ENCODE measurements at places on chromosomes 4 and X.

GRCh38 chr4:183105092-183105491 lies 6.0 kb downstream of the WWC2 start:
- DNase-seq, result no peak

GRCh38 chrX:128816919-128817318 lies 706.4 kb downstream of the SMARCA1 start:
- no peak for DNase-seq

DNA sequence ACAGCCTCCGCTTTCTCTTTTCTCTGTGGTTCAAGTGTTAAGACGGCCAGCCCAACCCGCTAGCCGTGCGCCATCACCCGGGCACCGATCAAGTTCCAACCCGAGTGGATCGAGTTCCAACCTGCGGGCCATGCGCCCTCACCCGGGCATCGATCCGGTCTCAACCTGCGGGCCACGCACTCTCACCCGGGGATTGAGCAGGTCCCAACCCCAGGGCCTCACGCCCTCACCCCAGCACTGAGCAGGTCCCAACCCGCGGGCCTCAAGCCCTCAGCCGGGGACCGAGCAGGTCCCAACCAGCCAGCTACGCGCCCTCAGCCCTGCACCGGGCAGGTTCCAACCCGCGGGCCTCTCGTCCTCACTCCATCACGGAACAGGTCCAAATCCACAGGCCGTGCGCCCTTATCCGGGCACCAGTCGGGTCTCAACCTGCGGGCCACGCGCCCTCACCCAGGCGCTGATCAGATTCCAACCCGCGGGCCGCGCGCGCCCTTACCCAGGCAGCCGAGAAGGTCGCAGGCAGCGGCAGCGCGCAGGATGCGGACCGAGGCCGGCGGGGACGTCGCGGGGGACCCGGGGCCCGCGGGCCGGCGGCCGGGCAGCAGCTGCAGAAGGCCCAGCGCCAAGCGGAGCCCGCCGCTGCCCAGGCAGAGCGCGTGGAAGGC lies 443 bp downstream of the GPR143 start:
- DNase-seq, result no peak

DNA sequence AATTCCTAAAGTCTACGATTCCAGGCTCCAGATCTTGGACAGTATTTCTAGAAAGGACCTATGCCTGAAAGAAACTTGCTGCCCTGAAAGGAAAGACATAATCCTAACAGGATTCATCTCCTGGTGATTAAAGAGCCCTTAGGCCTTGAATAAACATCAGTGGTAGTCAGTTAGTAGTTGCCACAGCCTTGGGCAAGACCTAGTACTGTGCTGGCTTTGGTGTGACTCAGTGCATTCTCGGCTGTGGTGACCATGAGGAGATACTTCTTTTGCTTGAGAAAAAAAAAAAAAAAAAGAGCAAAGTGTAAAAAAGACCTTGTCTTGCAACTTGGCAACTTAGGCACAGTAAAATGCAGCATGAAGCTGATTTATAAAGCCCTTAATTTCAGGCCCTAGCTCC lies 188.2 kb downstream of the DCAF12L2 start:
- DNase-seq, result no peak

DNA sequence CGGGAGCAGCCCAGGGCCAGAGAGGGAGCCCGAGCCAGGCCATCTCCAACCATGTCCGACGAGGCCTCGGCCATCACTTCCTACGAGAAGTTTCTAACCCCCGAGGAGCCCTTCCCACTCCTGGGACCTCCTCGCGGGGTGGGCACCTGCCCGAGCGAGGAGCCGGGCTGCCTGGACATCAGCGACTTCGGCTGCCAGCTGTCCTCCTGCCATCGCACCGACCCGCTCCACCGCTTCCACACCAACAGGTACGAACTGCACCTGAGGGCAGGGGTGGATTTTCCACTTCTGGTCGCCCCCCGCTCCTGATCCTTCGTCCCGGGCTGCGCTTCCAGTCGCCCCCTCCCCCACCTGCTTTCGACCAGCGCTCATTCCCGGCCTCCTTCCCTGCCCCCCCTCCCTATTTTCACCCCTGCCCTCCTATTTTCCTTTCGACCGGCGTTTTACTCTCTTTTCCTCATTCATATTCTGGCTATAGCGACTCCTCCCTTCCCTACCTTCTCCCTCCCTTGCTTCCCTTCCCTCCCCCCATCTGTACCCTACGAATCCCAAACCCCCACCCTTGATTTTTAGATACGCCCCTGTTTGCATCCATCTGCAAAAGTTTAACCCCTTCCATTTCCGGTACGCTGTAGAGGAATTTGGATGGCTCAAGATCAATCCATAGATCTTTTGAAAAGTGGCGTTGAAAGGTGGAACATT lies 633 bp downstream of the FAM199X start:
- no peak for DNase-seq

- DNase-seq, result no peak
These were observed 64.8 kb downstream of the NCAPG start for GRCh38 chr4:17875402-17876070.

- DNase-seq, result no peak
These were observed 144.9 kb downstream of the POLA1 start for GRCh38 chrX:24838629-24839028.

GRCh38 chr4:111464251-111465045 lies 680.8 kb upstream of the FAM241A start:
- no peak for DNase-seq

- DNase-seq, result no peak
These were observed 21.7 kb upstream of the CXCL8 start for GRCh38 chr4:73718375-73719373.

DNA sequence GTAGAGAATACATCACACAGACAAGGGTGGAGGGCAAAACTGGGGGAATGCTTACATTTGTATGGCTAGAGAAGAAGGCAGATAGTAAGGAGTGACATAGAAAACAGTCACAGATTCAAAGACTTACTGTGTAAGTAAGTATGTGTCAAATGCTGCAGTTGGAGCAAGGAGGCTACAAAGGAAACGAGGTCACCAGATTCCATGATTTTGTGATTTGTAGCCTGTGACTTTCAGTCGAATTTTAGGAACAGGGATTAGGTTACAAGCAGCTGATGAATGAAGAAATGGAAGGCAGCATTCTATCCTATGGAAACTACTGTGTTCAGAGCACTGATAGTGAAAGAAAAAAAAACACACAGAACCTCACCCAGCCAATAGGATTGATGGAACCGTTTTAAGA lies 407.9 kb downstream of the IL15 start:
- no peak for DNase-seq

- no peak for DNase-seq
These were observed 17.9 kb upstream of the NSUN7 start for GRCh38 chr4:40731792-40732245.

DNA sequence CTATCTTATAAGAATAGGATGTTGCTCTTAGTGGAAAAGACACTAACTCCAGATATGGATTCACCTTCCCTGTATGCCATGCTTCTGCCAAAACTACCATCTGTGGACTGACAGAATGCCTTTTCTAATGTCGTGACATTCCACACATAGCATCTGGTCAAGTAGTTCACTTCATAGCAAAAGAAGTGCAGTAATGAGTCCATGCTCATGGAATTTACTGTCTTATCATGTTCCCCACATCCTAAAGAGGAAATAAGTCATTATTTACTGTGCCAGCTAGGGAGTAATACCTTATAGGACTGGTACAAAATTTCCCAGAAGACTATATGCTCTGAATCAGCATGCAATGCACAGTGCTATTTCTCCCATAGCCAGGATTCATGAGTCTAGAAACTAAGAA lies 562.4 kb downstream of the TLL1 start:
- DNase-seq, result no peak

DNA sequence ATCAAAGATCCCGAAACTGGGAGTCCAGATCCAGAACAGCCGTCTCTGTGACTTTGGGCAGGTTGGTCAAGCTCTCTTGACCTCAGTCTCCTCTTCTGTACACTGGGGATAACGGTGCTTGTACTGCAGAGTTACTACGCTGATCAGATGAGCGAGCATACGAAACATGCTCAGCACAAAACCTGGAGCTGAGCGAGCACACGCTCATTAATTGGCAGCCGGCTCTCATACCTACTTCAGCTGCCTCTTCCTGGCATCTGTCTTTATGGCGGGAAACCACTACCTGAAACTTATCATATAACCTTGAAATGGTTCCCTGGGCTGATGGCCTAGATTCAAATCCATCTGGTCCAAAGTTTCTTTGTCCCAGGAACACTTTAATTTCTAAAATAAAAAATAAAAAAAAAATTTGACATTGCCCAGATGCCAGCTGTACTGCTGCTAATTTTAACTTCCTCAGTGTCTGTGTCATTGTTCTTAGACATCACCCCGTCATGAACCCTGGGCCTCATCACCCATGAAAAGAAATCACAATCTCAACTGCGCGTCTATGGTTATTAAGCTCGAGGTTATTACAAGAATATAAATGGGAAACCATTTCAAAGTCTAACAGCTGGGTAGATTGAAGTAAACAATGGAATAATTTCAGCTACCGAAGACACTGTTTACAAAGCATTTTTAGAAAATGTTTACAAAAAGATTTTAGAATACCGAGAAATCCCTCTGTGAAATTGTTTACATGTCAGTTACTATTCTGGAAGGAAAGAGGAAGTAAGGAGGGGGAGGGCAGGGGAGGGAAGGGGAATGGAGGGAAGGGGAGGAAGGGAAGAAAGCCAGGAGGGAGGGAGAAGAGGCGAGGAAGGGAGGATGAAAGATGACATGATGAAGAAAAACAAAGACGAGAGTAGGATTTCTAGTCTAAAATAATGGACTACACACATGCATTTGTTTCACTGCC lies 49.0 kb downstream of the CRMP1 start:
- DNase-seq, result no peak

GRCh38 chrX:39930786-39931528 lies 166.8 kb downstream of the BCOR start:
- no peak for DNase-seq

GRCh38 chr4:1651609-1652008 lies 32.5 kb downstream of the FAM53A start:
- no peak for DNase-seq

GRCh38 chr4:30719454-30720020 lies 632 bp upstream of the PCDH7 start:
- no peak for DNase-seq

GRCh38 chr4:107870916-107871786 lies 46.4 kb downstream of the SGMS2 start:
- DNase-seq, result no peak

DNA sequence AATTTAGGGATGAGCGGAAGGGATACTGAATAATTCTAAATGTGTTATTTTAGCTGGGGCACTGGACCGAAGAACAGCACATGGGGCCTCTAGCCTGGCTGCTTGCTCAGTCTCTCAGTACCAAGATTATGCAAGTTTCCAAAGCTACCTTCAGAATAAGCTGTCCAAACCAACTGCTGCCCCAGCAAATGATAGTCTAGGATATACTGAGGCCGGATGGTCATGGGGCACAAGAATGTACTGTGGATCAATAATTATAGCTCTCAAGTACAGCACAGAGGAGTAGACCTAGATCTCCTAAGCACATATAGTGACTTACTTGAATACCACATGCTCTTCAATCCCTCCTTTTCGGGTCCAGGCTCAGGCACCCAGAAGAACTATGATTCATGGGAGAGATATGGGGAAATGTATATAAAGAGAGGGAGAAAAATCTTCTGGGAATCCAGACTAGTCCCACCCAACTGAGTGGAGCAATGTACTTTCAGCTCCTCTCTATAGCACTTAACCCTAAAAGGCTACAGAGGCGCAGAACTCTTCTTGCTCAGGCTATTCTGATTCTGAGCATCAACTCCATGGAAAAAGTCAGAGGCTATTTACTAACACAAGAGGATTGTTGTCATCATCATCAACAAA lies 160.3 kb upstream of the GPC4 start:
- no peak for DNase-seq

DNA sequence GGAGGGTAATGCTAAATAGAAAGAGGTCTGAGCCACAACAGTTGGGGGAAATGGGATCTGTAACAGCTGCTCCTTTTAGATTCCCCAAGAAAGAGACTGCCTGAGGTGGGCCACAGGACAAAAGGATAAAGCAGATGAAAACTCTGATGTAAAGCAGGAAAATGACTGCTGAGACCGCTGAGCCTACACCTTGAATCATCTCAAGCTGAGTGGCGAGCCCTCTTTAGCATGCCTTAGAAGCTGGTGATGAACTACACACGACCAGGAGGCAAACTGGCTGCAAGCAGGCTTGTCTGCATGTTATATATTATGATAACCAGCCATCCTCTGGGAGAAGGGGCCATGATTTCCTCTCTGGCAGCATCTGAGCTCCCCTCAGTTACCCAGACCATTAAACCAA lies 88.4 kb downstream of the TTC29 start:
- no peak for DNase-seq

DNA sequence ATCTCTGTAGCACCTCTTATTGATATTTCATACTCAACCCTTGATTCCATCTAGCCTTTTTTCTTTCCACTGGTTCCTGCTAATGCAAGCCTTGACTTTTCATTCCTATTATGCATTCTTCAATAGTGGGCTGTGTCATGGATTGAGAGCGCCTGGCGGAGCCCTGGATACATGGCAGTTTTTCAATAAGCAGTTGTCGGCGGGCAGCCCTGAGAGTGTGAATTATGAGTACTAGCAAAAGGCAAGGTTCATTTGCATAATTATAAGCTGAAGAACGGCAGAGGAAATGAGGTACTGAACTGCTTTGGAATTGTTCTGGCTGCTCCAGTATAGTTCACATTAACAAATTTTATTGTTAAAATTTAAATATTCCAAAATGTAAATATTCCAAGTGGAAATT lies 339.7 kb upstream of the VCX start:
- no peak for DNase-seq

DNA sequence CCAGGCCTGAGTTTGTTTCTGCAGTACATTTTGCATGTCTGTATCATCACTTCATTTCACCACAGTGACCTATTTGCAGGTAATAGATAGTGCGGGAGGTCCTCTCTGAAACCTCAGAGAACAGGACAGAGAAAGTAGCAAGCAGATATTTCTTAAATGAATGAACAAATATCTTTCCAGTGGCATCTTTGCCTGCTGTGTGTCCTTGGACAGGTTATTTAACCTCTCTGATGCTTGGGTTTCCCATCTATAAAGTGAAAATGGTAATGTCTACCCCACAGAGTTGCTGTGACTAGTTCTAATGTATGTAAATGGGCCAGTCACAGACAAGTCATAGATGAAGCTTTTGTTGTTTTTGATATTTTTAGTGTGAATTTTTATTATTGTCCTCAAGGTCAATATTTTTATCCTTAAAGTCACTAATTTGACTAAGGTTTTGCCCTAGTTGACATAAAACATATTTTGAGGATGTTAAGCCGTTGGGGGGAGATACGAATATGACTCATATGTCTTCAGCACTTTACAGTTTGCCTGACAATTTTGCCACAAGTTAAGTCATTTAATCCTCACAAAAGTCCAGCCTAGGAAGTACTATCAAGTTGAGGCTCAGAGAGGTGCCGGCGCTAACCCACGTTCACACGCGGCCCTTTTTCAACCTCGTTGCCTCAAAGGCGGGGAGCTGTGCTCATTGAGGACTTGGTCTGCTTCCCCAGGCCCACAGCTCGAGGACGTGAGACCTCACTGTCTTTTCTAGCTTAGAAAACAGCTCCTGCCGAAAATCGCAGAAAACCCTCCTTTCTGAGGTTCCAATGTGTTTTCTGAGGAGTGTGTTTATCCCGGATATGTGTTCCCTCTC lies 126.7 kb upstream of the STX18 start:
- no peak for DNase-seq
